Femur (tissue), 1 donor: ENCODE measurements at places on chromosomes 5 and 9.

- no peak for DNase-seq
These were observed 42.7 kb downstream of the NR3C1 start for GRCh38 chr5:143360755-143361154.

- no peak for DNase-seq
These were observed 9.7 kb upstream of the ZNF366 start for GRCh38 chr5:72516916-72517315.

DNA sequence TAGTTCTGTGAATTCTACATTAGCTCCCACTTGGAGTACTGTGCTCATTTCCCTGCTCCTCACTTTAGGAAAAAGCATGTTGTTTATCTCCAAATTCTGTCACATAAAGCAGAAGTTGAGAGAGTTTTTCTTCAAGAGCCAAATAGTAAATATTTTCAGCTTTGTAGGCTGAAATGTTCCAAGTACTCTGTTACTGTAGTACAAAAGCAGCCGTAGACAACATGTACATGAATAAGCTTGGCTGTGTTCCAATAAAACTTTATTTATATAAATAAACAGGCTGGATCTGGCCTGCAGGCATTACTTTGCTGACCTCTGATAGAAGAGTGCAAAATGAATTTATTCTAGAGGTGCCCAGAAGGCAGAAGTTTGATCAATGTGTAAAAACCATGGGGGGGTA lies 73.0 kb upstream of the AGXT2 start:
- DNase-seq = no peak

DNA sequence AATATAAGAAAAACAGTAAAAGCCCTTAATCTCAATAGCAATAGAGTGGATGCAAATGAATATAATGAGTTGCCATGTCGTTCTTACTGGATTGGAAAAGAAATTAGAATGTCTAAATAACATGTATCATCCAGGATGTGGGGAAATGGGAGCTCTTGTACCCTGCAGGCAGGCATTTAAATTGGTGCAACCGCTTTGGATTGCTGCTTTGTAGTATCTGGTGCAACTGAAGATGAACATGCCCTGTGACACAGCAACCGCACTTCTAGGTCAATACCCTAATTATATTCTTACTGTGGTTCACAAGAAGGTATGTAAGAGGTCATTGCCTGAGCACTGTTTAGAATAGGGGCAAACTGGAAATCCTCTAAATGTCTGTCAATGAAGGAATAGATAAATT lies 18.9 kb downstream of the MRPS30 start:
- no peak for DNase-seq

GRCh38 chr9:130699047-130699446 lies 5.5 kb downstream of the EXOSC2 start:
- DNase-seq = no peak

- DNase-seq = no peak
These were observed 87.9 kb downstream of the NUDT12 start for GRCh38 chr5:103474677-103475076.
